ENCODE measurements at places on chromosomes 6 and 20. TPM values are rescaled to one million over a fixed set of nuclear protein-coding genes. Genes with fewer than 3 reads are reported as not detected.

Gene RBPJL
- not detected for polyA plus RNA-seq

Gene NOX3
- 0.12 TPM for polyA plus RNA-seq

Gene SLC17A1
- polyA plus RNA-seq = 2.1 TPM

Gene FGD2
- polyA plus RNA-seq = not detected

Gene DDO
- polyA plus RNA-seq = 6.1 TPM

Gene TCF21
- polyA plus RNA-seq = not detected

Gene F13A1
- not detected for polyA plus RNA-seq

Gene PSORS1C2
- not detected for polyA plus RNA-seq

Gene AFG1L
- polyA plus RNA-seq = 1.3 TPM

Gene SDCBP2
- polyA plus RNA-seq = 2.4 TPM

GRCh38 chr6:3418496-3419060, 38.3 kb downstream of the SLC22A23 start:
- DNase-seq = peak; percentile 79

- no peak for DNase-seq
Observed at GRCh38 chr6:3013486-3013885, 13.8 kb downstream of the NQO2 start.

DNA sequence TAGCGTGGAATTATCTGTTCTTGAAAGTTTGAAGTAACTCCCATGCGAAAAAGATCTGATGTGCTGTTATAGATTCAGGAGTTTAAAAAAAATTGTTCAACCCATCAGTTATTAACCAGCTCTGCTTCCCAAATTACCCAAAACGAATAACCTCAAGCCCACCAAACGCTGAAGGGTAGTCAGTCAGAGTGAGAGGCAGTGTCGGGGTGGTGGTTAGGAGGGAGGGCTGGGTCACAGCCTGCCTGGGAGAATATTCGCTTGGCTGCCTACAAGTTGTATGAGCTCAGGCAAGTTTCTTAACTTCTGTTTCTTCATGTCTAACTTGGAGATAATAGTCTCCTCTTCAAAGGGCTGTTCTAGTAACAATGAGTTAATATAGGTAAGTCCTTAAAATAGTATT, 114.6 kb downstream of the JPH2 start:
- no peak for DNase-seq

DNA sequence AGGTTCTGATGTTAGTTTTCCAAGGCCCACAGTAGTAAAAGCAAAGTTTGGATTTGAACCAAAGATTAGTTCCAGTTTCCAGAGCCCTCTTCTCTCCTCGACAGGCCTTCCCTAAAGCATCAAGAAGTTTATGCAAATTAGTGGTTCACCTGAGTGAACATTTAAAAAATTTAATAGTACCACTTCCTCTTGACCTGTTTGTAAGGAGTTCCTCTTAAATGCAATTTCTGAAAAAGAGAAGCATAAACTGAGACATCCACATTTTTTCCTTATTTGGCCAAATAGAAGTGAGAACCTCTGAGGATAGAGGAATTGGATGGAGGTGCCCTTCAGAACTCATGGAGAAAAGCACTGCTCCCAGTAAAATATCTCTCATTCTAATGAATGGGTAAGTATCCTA, 1.2 kb upstream of the DSE start:
- DNase-seq = no peak

- DNase-seq = no peak
Observed at GRCh38 chr6:41538556-41539182, 7.5 kb upstream of the FOXP4 start.

GRCh38 chr20:8545212-8545611, 413.1 kb downstream of the PLCB1 start:
- no peak for DNase-seq

DNA sequence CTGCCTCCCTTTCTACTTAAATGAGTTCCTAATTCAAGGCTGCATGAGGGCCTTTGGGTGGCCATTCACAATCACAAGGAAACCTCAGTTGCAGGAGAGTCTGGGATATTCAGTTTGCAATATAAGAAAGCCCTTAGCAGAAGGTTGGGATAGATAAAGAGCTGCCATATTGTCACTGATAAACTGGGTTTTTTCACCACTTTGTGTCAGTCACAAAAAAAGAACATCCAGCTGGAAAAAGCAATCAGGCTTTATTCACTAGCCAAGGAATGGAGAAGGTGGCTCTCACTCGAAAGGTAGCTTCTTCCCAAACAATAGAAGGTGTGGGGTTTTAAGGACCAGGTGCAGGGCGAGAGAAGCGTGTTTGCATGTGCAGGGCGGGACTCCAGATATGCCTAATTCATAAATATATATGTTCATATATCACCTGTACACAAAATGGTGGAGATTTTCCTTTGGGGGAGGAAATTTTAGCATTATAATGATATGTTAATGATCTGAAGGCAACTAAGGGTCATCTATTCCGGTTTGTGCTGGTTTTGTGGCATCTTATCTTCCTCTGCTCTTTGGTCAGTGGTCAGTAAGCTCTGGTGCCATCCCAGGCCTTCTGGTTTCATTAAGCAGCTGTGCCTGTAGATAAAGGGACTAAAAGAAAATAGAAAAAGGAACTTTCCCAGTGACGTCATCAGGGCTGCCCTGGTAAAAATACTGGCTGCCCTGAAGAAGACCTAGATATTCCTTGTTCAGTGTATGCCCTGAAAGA, 97.1 kb upstream of the IYD start:
- no peak for DNase-seq

- peak; percentile 50 for DNase-seq
Observed at GRCh38 chr6:10429638-10430427, 15.0 kb upstream of the TFAP2A start.

DNA sequence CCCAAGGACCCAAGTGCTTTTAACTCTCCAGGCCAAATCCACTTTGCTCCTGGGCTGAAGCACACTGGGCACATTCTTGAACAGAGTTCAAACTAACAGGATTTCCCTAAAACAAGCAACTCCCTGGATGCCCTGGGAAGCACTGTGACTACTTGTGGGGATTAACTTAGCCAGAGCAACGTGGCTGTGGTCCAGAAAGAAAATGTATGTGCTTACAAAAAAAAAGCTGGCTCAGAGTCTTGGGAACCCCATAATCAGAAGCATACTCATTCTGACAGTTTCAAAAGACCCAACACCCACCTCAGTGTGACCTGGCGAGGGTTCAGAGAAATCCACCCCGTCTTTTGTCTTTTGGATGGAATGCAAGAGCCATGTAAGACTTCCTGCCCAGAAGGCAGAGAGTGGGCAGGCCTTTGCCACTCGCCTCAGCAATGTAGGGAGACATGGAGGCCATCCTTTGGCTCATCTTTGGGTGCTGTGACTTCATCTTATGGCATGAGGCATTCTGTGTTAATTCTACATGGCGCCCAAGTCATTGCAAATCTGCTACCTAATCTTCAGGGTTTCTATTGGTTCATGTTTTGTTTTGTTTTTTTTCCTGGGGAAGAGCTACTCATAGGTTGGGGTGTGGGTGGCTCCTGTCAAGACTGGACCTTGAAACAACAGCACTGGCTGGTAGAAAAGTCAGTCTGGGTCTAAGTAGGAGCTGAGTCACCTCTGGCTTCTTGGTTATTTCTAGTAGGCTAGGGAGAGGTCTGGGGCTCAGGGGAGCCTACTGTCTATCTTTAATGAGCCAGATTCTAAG, 248.6 kb upstream of the SUPT3H start:
- DNase-seq = no peak

DNA sequence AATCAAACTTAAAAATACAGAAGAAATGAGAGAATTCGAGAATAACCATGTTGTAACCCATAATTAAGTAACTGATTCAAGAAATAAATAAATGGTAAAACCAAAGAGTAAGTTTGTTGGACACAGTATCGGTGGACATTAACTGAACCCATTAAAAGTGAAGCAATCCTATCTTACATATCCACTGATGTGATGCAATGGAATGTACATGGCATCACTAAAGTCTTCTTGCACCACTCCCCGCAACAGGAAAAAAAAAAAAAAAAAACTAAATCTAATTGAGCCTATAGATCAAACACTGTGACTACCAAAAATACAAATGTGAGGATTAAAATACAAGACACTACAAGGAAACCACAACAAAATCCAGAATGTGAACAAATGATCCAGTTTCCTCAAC, 7.9 kb downstream of the SNX14 start:
- no peak for DNase-seq

DNA sequence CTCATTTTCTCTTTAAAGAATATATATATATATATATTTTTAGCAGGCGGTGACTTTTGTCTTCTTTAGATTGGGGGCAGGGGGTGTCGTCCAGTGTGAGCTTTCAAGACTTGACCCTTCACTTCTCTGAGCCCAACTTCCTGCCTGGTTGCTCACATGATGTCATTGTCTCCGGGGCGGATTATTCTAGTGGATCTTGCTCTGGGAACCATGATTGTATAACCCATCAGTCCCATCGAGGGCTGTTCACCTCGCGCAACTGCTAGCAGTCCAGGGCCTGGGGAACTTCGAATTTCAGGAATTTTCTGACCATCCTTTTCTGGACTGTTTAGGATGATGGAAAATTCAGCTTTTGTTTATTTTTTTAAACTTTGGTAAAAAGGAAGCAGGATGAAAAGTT, 1.0 kb downstream of the IGF2R start:
- peak; percentile 92 for DNase-seq

Data from HepG2 (cell line).